ENCODE measurements at places on chromosomes 7 and 10.

- DNase-seq: no peak
These were observed 8.4 kb downstream of the CYCS start for GRCh38 chr7:25116621-25117020.

GRCh38 chr10:96706331-96706853, 13.9 kb downstream of the PIK3AP1 start:
- no peak for DNase-seq

GRCh38 chr10:30373596-30374327, 24.7 kb upstream of the MTPAP start:
- no peak for DNase-seq

GRCh38 chr10:25076506-25077177, 60.2 kb downstream of the THNSL1 start:
- DNase-seq: no peak

DNA sequence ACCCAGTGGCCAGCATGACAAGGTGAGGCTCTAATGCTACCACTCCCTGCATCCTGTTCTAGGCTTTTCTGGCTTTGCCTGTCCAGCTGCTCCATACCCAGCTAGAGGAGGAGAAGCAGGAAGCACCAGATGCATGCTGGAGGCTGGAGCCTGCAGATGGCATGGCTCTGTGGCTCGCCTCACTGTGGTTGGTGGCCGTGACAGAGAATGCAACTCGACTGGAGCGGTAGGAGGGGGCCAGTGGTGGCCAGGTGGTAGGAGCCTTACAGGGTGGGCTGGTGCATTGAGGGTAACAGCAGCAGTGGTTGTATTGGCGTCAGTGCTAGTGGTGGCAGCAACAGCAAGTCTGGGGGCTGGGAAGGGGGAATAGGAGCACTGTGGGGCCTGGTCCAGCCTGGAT, 128.6 kb downstream of the ZNF248 start:
- DNase-seq: no peak

DNA sequence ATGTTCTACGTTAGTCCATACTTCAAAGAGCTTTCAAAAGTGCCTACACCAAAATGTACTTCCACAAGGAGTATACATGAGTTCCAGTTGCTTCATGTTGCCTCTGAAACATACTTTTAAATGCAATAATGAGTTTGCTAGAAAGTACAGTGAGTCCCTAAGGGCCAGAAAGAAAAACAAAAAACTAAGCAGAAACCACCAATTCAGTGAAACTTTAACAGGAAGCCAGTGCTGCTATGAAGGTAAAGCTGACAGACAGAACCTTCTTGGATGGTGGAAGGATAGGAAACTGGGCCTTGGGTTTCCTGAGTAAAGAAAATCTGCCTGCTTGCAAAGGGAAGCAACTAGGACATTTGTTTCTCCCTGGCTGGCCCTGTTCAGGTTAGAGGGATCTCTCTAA, 104.2 kb downstream of the CTTNBP2 start:
- no peak for DNase-seq

- no peak for DNase-seq
These were observed 303.3 kb upstream of the SEMA3A start for GRCh38 chr7:84497873-84498272.

DNA sequence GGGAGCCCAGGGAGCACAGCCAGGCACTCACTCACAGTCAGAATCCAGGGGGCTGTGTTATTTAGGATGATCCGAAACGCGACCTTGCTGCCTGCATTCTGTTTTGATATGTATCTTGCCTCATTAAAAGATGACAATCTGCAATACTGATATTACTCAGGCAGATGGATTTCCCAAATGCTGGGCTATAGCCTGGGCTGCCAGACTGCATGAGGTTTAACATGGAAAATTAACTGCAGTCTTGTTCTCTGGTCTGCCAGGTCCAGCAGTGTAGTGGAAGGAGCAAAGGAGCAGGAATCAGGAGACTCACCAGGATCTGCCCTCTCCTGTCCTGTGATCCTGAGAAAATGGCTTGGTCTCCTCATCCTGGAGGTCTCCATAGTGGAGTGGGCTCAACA, 258.1 kb downstream of the PAXIP1 start:
- DNase-seq: no peak

All from neural progenitor cell (in vitro differentiated cells).